Activated naive CD4-positive, alpha-beta T cell treated with anti-CD3 and anti-CD28 coated beads for 36 hours (primary cell): ENCODE measurements at places on chromosomes 3 and 15. TPM values are rescaled to one million over a fixed set of nuclear protein-coding genes. Genes with fewer than 3 reads are reported as not detected.

The AHSG gene
- total RNA-seq, result not detected

The MYZAP gene
- total RNA-seq, result 0.38 TPM

The IL1RAP gene
- 13.7 TPM for total RNA-seq

- peak; percentile 25 for DNase-seq
These were observed 260.3 kb upstream of the TPM1 start for GRCh38 chr15:62782071-62782841.

- DNase-seq, result no peak
These were observed 24.1 kb upstream of the ARHGEF3 start for GRCh38 chr3:56825567-56826438.
